Daoy (cell line): ENCODE measurements at places on chromosomes 13 and 19.

- DNase-seq: no peak
Measured at GRCh38 chr19:48405010-48405659, 11.7 kb downstream of the GRIN2D start.

DNA sequence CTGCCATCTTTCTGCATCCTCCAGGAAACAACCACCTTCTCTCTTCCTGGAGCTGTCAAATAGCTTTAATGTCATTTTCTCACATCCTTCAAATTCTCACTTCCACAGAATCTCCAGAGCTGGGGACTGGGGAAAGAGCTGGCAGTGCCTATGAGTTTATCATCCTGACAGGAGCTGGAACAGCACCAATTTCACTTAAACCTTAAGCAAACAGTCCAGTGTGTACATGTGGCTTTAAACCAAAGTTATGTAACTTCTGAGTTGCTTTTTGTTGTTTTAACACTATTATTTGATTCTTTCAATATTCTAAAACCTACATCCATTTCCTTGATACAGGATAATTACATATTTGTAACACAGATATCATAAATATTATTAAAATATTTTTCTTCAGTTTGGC lies 331.5 kb upstream of the ARGLU1 start:
- no peak for DNase-seq

DNA sequence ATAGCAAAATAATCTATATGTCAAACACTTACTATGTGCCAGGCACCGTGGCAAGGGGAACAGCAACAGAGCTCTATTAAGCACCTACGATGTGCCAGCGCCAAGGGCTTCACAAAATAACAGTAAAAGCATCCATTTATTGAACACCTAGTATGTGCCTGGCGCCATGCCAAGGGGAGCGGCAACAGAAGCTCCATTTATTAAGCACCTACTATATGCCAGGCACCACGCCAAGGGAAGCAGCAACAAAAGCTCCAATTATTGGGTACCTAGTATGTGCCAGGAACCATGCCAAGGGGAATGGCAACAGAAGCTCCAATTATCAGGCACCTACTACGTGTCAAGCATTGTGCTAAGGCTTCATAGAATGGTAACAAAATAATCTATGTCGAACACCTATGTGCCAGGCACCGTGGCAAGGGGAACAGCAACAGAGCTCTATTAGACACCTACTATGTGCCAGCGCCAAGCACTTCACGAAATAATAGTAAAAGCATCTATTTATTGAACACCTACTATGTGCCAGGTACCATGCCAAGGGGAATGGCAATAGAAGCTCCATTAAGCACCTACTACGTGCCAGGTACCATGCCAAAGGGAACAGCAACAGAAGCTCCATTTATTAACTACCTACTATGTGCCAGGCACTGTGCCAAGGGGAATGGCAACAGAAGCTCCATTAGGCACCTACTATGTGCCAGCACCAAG lies 107.7 kb downstream of the PTPRS start:
- DNase-seq: no peak

- no peak for DNase-seq
Measured at GRCh38 chr13:102715447-102715846, 20.6 kb upstream of the METTL21C start.

DNA sequence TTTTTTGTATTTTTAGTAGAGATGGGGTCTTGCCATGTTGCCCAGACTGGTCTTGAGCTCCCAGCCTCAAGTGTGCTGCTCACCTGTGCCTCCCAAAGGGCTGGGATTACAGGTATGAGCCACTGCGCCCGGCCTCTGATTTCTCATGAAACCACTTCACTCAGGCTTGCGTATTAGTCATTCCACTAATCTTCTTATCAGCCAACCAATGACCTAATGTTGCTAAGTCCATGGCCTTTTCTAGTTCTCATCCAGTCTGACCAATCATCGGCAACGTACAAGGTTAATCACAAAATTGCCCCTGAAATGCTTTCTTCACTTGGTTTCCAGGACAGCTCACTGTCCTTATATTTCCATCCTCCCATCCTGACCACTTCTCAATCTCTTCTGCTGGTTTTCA lies 605.3 kb upstream of the SLC10A2 start:
- DNase-seq: peak; percentile 4

GRCh38 chr19:5514001-5514400 lies 53.8 kb downstream of the TINCR start:
- no peak for DNase-seq

DNA sequence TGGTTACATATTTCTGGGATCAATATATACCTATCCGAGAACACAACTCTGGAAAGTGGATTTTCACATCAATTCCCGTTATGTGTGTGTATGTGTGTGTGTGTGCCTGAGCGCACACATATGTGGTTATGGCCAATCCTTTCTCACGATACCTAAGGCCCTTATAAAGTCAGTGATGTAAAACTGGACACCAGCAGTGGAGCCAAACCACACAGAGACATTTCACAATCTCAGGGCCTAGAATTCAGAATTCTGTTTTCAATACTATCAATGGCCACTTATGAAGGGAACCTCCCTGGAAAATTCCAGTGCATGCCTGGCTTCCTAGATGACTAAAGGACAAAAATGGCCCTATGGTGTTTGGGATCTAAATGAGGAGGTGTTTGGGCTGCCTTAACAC lies 187.3 kb upstream of the UBL3 start:
- no peak for DNase-seq

- DNase-seq: no peak
Measured at GRCh38 chr19:6692027-6692426, 22.1 kb upstream of the TNFSF14 start.

- DNase-seq: no peak
Measured at GRCh38 chr19:17457616-17458015, 3.1 kb downstream of the NXNL1 start.

GRCh38 chr19:7652061-7652641 lies 15.2 kb downstream of the STXBP2 start:
- DNase-seq: peak; percentile 83

DNA sequence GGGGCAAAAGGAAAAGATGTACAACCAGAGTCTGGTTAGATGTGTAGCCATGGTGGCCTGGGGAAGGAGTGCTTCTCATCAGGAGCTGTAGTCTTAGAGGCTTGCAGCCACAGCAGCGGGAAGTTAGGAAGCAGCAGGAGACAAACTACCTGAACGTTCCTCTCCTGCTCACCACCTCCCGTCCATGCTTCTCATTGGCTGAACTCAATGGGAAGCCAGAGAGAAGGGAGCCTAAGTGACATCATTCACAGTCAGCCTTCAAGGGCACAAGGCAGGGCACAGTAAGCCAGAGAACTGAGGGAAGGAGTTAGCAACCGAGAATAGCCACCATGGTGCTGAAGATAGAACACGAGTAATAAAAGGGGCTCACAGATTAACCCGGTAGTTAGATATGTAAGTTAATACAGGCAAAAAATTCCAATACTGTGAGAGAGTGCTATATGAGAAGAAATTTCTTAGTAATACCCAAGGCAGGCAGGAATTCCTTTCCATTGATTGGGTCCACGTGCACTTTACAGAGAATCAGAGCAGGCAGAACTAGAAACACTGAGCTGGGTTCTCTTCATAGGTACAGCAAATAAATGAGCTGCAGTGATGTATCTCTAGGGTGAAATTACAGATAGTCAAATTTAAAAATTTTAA lies 391.5 kb upstream of the DACH1 start:
- no peak for DNase-seq

DNA sequence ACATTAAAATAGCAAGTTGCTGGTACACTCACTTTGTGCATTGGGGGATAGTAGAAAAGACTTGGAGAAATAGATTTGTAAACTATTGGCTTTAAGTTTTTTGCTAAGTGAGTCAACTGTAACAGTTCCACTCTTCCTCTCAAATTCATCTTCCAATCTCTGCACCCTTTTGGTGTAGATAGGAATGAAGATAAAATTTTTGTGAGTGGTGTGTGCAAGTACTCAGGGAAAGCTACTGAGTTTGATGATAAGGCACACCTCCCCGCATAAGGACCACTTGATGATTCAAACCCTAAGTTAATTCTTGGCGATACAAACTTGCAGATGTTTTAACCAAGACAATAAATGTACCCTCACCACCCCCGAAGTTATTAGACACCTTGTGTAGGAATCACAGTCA lies 168.3 kb upstream of the SLITRK1 start:
- no peak for DNase-seq

GRCh38 chr13:101712026-101712348 lies 259.5 kb downstream of the ITGBL1 start:
- DNase-seq: no peak

GRCh38 chr13:60035874-60036273 lies 127.9 kb downstream of the DIAPH3 start:
- DNase-seq: no peak

GRCh38 chr13:91902291-91902690 lies 503.9 kb downstream of the GPC5 start:
- DNase-seq: no peak

- DNase-seq: peak; percentile 13
Measured at GRCh38 chr13:77565635-77566034, 30.1 kb downstream of the SCEL start.

- no peak for DNase-seq
Measured at GRCh38 chr13:48641404-48641803, 12.3 kb upstream of the CYSLTR2 start.
